HCEC 1CT (cell line): ENCODE measurements at places on chromosomes 16 and 17.

- DNase-seq = no peak
Observed at GRCh38 chr17:20302246-20302917, 165.0 kb downstream of the LGALS9B start.

GRCh38 chr16:86968866-86969265 is 348.3 kb downstream of the C16orf95 start:
- no peak for DNase-seq

DNA sequence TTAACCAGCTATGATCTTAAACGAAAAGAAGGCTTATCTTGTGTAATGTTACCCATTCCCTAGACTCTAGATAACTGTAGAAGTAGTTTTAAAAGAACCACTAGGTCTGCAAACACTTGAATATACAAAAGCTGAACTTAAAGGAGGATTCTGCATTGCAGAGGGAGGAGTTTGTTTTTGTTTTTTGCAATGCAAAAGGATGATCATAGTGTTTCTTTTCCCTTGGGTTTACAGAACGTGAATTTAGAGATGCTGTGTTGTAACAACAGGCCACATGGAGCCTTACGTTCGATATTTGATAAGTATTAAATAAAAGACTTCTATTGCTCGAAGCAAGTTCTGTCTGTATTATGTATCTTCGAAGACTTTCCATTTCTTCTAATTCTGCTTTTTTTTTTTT is 77.6 kb downstream of the CHD9 start:
- DNase-seq = no peak

DNA sequence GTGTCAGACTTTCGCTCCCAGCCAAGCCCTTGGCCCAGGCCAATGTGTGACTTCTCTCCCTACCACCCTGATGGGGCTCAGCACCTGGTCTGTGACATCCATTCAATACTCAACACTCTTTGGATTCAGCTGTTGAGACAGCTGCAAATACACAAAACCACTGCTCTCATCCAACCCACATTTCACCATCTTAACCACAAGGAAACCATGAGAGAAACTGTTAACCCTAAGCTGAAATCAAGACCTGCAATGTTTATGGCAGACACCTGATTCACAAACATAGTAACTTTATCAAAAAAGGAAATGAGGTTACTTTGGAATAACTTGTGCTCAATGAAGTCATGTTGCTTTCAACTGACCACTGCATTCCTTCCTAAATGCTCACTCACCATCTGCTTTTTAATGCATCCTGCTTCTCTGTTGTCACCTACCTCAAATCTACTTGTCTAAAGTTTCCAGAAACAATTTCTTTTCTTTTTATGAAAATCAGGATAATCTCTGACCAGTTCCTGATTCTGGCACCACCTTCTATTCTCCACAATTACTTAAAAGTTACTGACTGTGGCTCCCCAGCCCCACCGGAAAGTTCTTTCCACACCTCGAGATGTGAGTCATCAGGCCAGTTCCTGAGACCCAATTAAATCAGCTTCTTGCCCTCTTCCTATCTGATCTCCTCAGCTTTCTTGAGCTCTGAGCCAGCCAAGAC is 88.2 kb downstream of the NOG start:
- peak; percentile 92 for DNase-seq

DNA sequence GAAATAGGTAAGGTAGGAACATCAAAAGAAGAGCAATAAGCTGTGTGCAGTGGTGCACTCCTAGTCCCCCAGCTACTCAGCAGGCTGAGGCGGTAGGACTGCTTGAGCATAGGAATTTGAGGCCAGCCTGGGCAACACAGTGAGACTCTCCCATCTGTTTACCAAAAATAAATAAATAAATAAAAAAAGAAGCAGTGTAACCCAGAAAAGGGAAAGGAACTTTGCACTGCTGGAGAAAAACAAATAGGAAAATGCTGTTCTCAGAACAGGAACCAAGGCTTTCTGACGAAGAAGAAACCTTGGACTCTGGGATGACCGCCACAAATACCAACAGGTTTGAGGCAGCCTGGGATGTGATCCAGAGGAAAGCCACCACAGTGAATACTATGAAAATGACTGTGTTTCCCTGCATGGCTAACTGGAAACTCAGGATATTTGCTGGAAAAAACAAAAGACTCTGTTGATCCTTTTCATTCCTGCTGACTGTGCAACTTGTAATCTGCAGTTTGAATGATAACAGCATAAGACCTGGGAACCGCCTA is 41.2 kb downstream of the TTC19 start:
- peak; percentile 10 for DNase-seq

DNA sequence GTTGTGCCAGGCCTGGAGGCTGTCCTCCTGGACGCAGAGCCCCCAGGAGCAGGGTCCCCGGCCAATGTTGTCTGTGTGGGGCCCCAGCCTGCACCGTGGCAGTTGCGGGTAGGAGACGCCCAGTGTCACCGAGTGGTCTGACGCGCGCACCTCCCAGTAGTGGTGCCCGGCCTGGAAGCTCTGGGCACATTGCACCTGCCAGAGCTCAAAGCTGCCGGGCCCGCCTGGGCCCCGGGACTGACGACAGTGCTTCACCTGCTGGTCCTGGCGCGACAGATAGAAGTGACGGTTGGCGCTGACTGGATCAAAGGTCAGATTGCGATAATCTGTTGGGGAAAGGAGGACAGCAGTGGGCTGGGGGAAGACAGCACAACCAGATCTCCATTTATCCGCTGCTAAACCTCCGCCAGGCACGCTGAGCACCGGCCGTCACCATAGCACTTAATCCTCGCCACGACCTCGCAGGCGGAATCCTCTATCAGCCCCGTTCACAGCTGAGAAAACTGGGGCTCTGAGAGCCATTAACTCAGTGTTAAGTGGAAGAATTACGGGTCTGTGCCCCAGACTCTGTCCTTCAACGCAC is 5.6 kb downstream of the TRIM65 start:
- no peak for DNase-seq

GRCh38 chr16:54545854-54546511 is 259.4 kb upstream of the IRX3 start:
- no peak for DNase-seq

DNA sequence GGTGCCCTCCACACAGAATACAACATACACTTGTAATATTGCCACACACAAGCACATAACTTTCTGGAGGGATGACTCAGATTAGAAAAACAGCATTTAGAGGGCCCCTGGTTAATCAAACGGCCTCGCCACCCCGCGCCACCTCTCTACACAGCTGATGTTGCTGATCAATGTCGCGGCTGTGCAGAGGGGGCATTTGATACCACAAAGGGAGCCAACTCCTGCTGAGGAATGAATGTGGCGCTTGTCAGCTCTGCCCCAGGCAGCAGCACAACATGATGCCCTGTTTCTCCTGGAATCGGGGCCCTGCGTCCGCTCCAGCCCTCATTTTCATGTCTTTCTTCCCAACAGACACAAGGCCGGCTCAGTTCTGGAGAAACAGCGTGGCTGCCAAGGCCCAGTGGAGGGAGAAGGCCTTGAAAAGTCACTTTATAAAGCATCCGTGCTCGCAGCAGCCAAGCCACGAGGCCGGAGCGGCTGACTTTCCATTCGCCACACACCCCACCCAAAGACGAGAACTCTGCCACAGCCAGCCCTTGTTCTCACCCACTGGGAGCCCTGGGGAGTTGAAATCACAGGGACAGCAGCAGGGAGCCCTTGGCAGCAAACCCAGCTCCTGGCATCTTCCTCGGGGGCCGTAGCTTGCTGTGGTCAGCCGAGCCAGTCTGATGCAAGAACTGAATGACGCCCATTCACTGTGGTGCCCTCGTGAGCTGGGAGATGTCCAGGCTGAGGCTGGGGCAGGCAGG is 65.6 kb downstream of the XYLT1 start:
- peak; percentile 17 for DNase-seq

GRCh38 chr17:44687756-44688155 is 1.8 kb downstream of the CCDC43 start:
- DNase-seq = no peak

DNA sequence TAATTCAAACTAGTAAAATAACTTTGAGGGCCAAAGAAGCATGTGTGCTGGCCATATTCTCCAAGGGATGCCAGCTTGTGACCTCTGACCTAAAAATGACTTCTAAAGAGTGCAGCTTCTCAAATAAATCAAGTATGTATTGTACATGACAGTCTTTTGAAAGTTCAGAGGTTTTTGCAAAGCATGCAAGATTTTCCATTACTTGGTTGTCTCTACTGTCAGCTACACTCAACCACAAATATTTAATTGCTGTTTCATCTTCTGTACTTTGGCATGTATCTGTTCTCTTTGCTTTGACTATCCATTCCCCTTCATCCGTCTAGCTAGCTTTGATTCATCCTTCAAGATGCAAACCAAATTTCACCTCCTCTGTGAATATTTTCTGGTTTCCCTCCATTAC is 121.9 kb upstream of the HS3ST2 start:
- DNase-seq = no peak

- no peak for DNase-seq
Observed at GRCh38 chr16:49520492-49521038, 147.0 kb downstream of the C16orf78 start.

DNA sequence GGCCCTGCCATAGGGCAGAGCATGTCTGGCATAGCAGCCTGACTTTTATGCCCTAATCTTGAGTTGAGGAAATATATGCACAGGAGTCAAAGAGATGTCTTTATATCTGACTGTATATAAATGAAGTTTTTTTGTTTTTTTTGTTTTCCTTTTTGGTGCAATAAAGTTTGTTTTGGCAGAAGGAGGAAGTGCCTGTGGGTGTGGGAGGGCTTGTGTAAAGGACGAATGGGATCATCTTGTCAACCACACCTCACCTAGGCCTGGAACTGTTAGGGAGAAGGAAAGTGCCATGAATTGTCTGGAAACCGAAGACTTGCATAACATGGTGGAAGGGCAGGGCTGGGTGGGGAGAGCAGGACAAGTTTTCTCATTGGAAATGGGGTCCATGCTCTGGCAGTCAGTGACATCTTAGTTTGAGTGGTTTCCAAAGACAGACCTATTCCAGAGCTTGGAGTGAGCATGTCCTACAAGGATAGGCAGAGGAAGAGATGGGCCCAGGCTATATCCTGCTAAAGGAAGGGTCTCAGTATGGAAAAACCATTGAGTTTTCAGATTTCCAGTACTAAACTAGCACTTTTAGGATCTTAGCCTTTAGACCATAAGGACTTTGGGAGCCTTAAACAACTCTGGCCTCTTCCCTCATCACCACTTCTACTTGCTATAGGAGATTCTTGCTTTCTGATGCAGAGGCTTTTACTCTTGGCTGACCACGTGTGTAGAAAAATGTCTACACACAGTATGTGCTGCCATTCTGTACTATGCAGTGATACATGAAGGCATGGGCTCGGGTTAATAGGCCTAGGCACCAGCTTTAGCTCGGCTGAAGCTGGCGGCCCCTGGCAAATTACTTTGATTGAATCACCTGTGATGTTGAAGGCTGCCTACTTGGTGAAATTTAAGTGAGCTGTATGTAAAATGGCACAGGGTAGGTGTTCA is 15.5 kb downstream of the SNF8 start:
- no peak for DNase-seq

DNA sequence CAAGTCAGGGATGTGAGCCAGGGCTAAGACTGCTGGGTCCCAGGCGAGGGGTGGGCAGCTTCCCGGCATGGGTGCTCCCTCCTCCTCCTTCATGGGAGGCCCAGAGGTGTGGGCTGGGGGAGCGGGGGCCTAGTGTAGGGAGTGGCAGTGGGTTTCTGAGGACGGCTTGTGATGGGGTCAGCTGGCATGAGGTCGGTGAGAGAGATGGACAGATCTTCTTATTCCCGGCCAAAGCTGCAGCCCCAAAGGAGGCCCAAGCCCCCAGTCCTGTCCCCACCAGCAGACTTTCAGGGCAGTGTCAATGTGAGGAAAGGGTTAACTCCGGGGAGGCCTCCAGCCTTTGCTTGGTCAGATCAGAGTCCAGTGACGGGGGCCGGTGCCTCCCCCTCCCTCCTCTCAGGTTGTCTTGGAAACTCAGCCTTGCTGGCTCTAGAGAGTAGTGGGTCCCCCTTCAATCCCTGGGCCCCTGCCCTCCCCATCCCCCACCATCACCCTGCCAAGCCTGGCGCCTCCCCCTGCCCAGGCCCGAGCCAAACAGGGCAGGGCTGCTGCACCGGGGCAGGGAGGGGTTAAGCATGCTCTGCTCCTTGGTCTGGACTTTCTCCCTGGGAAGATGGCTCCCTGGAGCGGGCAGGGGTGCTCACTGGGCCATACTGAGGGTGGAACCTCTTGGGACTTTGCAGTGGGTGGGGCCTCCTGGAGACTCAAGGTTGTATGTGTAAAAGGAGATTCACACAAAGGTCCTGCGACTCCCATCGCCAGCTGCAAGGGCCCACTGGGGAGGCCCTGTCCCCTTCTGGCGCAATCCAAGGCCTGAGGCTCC is 12.4 kb downstream of the NAT9 start:
- DNase-seq = no peak

- no peak for DNase-seq
Observed at GRCh38 chr16:69935740-69936139, 15.4 kb upstream of the CLEC18A start.

DNA sequence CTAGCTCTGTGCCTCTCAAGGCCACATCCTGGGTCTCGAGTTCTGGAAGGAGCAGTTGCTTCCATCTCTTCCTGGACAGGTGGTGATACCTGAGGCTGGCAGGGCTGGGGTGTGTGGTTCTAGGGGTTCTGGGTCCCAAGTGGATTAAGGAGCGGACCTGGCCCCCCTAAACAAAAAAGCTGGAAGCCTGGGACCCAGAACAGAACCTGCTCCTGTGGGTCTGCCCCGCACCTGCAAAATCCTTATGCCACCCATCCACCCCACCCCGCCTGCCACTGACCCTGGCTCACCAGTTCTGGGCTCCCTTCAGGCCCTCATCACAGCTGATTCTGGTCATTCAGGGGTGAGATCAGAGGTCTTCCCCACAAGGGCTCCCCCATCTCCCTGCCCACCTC is 44.8 kb downstream of the ADCY7 start:
- no peak for DNase-seq

DNA sequence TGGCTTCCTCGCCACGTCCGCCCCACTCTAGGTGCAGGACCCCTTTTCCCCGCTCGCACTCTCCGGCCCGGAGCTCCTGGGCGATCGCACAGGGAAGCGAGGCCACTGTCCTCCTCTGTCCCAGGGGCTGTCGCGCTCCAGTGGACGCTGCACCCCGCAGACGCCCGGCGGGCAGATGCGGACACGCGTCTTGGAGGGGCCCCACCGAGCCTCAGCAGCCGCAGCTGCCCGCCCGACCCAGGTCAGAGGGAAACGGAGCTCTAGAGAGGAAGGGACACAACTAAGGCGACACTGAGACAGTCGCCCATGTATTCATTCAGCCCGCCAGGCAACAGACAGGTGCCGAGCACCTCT is 726 bp upstream of the SLC13A5 start:
- no peak for DNase-seq

- DNase-seq = no peak
Observed at GRCh38 chr16:4339909-4340308, 11.2 kb downstream of the PAM16 start.

DNA sequence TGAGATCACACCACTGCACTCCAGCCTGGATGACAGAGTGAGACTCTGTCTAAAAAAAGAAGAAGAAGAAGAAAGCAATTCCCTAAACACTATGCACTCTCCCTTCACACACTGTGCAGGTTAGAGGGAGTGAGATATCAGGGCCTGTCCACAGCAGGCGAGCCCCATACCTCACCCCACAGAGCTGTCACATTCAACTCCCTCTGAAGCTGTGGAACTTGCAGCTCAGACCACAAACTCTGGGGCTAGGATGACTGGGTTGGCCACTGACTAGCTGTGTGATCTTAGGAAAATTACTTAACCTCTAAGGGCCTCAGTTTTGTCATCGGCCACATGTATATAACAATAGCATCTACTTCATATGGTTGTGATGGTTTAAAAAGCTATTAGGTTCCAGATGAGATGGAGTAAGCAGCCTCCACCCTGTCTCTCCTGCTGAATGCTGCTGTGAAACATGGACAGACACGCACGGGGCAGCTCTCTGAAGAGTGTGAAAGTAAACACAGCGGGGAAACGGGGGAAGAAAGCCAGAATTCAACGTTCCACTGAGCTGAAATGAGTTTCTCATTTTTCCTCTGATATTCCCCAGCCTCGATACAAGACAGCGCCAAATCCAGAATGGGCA is 13.6 kb upstream of the PYY start:
- no peak for DNase-seq
